ENCODE measurements at places on chromosomes 1 and 21. TPM values are rescaled to one million over a fixed set of nuclear protein-coding genes. Genes with fewer than 3 reads are reported as not detected.

- no peak overlapping the region for H3K4me3 ChIP-seq
- no peaks in the 10 kb centered on the region for H3K27me3 ChIP-seq
- no peak overlapping the region for H3K27ac ChIP-seq
- no peaks in the 10 kb centered on the region for H3K4me1 ChIP-seq
- no peaks in the 10 kb centered on the region for H3K36me3 ChIP-seq
- no peak for DNase-seq
Measured at GRCh38 chr1:178118524-178118923, 24.6 kb downstream of the RASAL2 start.

NUP210L gene
- total RNA-seq, result not detected

DNA sequence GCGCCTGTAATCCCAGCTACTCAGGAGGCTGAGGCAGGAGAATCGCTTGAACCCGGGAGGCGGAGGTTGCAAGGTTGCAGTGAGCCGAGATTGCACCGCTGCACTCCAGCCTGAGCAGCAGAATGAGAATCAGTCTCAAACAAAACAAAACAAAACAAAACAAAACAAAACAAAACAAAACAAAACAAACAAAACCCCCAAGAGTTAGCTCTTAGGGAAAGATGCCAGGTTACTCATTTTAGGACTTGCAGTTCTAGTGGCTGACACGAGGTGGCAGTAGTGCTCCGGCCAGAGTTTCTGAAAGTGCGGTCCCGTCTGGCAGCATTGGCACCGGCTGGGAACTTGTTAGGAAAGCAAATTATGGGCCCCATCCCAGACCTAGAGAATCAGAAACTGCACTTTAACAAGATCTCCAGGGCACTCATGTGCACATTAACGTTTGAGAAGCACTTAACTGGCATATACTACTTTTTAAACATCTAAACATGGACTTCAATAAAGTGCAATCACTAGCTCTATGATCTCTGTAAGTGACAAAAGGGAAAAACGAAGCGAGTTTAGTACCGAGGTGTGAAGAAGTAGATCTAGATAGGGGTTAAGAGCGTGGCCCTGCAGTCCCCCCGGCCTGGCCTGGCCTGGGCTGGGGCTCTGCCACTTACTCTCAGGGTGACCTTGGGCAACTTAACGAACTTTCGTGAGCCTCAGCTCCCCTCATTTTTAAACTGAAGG, 41.9 kb upstream of the TNFRSF1B start:
- H3K27me3 ChIP-seq, result peaks cover 4% of the 10 kb centered on the region
- DNase-seq, result peak; percentile 72
- H3K27ac ChIP-seq, result peak overlapping the region; percentile 72
- H3K4me3 ChIP-seq, result no peak overlapping the region
- no peaks in the 10 kb centered on the region for H3K36me3 ChIP-seq
- peaks cover 59% of the 10 kb centered on the region for H3K4me1 ChIP-seq

CD1E gene
- not detected for total RNA-seq

CLCA4 gene
- total RNA-seq, result not detected

CFHR3 gene
- not detected for total RNA-seq

BTBD19 gene
- 6.0 TPM for total RNA-seq

RAP1GAP gene
- total RNA-seq, result 1.3 TPM

- H3K36me3 ChIP-seq, result peaks cover 39% of the 10 kb centered on the region
- no peak for DNase-seq
- H3K4me1 ChIP-seq, result peaks cover 28% of the 10 kb centered on the region
- no peaks in the 10 kb centered on the region for H3K27me3 ChIP-seq
- no peak overlapping the region for H3K4me3 ChIP-seq
Measured at GRCh38 chr1:236808005-236808404, 12.9 kb downstream of the MTR start.

GRCh38 chr1:198598796-198599321, 40.0 kb upstream of the PTPRC start:
- H3K27me3 ChIP-seq, result no peaks in the 10 kb centered on the region
- peak overlapping the region; percentile 16 for H3K4me3 ChIP-seq
- peak overlapping the region; percentile 86 for H3K27ac ChIP-seq
- DNase-seq, result no peak

BGLAP gene
- total RNA-seq, result 2.2 TPM

- H3K27me3 ChIP-seq, result peaks cover 40% of the 10 kb centered on the region
- DNase-seq, result no peak
- H3K4me3 ChIP-seq, result no peak overlapping the region
- H3K36me3 ChIP-seq, result no peaks in the 10 kb centered on the region
Measured at GRCh38 chr1:32878183-32878582, 7.5 kb upstream of the FNDC5 start.

DNA sequence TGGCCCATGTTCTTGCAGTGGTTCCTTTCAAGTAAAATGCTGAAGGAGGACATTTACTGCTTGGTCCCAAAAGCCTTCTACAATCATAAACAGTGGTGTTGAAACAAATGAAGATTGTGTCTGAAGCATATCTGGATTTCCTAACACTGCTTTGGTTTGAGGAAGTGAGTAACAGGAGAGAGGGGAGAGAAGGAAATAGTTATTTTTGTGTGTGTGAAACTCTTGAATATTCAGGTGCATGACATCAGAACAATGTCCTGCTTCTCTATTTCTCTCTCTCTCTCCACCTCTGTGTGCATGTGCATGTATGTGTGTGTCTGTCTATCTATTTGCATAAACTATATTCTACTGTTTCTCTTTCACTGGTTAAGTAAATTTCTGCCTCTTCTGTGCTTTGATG, 61.4 kb upstream of the TNFSF18 start:
- no peak overlapping the region for H3K4me3 ChIP-seq
- DNase-seq, result no peak
- H3K36me3 ChIP-seq, result peaks cover 5% of the 10 kb centered on the region
- no peaks in the 10 kb centered on the region for H3K27me3 ChIP-seq

DNA sequence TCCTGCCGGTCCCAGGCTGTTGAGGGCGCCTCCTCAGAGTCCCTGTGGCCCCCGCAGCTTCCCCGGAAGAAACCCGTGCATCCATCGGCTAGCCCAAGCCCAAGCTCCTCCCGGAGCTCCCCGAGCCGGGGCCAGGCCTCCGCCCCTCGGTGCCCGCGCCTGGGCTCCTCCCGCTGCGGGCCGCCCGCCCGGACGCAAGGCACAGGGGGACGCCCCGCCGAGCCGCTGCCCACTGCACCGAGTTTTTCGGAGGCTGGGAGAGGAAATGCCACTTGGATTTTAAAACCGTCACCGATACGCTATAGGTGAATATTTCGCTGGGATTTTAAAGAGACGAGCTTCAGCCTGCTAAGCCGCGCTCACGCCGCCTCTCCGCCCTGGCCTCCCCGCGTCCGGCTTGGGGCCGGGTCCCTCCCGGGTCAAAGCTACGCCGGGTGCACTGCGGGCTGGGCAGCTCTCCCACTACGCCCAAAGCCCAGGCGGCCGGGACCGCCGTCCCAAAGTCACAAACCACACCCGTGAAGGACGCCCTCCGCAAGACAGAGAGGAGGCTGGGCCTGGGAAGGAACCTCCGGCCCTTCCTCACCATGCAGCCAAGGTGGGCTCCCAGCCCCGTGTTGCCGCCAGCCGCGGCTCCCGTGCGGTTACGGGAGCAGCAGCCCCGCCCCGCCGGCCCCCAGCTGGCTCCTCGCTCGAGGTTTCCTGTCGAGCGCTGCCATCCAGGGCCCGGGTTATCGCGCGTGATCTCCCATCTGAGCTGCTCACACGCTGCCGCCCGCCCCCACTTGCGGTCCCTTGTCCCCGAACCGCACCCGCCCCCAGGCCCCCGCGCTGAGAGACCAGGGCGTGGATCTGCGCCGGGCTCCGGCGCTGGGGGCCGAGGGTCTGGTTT, 63.2 kb downstream of the CD247 start:
- peak overlapping the region; percentile 79 for H3K27ac ChIP-seq
- peak; percentile 83 for DNase-seq
- no peaks in the 10 kb centered on the region for H3K27me3 ChIP-seq
- peaks cover 35% of the 10 kb centered on the region for H3K36me3 ChIP-seq
- H3K4me1 ChIP-seq, result peaks cover 60% of the 10 kb centered on the region
- peak overlapping the region; percentile 78 for H3K4me3 ChIP-seq

DNA sequence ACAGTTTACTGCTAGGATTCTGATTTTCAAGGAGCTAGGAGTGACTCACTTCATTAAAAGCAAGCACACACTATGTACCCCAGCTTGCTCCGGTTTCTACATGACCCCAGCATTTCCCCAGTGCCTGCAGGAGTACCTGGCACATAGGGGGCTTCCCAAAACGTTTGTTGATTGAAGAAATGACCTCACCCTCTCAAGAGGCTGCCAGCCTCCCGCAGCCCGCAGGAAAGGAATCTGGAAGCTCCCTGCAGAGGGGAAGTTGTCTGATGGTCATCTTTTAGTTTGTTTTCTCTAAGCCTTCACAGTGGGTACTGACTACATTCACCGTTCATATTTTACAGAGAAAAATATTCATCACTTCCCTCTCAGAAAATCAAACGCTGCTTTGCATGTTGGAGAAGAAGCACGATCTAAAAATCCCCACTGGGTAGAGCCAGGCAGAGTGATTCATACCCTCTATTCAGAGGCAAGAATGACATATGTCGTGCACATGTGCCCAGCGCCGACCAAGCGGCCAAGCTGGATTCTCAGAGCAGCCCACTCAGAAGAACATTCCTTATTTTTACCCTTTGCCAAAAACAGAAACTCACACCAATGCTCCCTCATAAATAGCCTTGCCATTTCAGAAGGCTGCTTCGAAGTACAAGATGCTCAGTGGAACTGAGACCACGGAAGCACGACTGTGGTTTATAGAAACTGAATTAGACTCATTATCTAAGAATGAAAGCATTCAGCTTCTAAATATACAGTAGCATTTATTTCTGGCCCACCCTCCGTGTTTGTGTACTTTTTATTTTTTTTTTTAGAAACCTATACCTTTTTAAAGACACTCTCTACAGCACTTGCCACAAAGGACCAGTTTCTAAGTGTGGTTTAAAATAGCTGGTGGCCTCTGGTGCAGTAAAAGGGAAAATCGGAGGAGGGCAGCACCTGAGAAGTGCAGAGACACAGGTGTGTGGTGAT, 143.2 kb downstream of the MIS18A start:
- H3K4me1 ChIP-seq, result no peaks in the 10 kb centered on the region
- H3K36me3 ChIP-seq, result no peaks in the 10 kb centered on the region
- no peak overlapping the region for H3K27ac ChIP-seq
- DNase-seq, result no peak

DNA sequence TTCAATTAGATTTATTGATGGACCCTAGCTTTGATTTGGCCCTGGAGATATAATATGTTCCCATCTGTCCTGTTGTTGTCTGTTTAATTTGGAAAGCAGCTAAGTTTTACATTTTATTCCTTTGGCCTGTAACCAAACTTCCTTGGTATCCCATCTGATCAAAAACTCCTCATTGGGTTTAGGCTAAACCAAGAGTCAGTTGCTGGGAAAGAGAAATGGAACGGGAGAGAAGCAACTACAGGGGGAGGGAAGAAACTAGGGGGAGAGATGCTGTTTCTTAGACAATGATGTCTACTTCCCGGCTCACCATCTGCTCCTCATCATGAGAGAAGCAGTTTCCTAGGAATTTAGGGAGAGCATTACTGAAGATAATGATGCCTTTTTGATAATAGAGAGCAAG, 141.8 kb downstream of the SYT2 start:
- no peak overlapping the region for H3K27ac ChIP-seq
- H3K27me3 ChIP-seq, result no peaks in the 10 kb centered on the region
- H3K4me1 ChIP-seq, result peaks cover 11% of the 10 kb centered on the region
- H3K36me3 ChIP-seq, result peaks cover 3% of the 10 kb centered on the region

TOMM20 gene
- 150 TPM for total RNA-seq

DNA sequence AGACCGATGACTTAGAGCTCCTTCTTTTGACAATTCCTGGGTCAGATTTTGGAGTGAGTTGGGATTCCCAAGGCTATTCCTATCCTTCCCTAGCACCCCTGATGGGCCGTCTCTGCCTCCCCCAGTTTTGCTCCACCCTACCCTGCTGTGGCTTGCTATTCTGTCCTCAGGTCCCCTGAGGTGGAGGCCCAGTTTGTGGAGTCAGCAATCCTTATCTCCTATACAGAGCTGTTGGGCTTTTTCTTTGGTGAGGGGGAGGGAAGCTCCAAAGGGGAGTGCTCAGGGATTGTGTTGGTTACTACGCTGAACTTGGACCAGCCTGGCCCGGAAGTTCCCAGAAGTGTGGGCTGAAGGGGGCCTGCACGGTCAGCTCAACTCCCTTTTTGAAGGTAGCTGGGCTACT, 7.6 kb downstream of the SESN2 start:
- DNase-seq, result no peak
- H3K4me1 ChIP-seq, result peaks cover 10% of the 10 kb centered on the region
- no peak overlapping the region for H3K4me3 ChIP-seq
- no peaks in the 10 kb centered on the region for H3K27me3 ChIP-seq

DNA sequence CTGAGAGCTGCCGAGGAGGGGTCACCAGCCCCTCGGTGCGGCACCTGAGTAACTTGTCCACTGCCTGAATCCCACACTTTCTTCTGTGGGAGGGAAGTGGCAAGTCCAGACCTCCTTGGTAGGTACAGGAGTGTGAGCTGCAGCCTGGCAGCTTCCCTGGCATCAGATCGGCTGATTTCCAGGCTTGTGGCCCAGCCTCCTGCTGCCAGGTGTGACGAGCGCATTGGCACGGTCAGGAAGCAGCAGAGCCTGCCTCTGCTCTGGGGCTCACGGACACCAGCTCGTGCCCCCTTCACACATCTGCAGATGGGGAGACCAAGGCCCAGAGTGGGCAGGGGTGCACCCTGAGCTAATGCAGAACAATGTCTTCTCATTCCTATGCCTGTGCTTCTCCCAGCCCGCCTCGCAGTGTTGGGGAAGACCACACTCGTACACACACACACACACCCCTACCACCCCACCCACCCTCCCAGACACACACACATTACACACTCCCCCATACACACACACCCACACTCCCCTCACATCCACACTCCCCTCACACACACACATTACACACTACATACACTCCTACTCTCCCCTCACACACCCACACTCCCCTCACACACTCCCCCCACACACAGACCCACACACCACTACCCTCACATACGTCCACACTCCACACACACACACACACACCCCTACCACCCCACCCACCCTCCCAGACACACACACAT, 33.1 kb upstream of the SELENON start:
- H3K27ac ChIP-seq, result peak overlapping the region; percentile 47
- H3K27me3 ChIP-seq, result no peaks in the 10 kb centered on the region
- no peak overlapping the region for H3K4me3 ChIP-seq
- no peak for DNase-seq
- H3K36me3 ChIP-seq, result peaks cover 2% of the 10 kb centered on the region

PANK4 gene
- total RNA-seq, result 34.3 TPM

OR2W3 gene
- not detected for total RNA-seq

GRCh38 chr1:198361237-198361767, 179.2 kb downstream of the ATP6V1G3 start:
- H3K27me3 ChIP-seq, result no peaks in the 10 kb centered on the region
- no peak for DNase-seq
- H3K27ac ChIP-seq, result no peak overlapping the region
- H3K4me1 ChIP-seq, result no peaks in the 10 kb centered on the region
- H3K36me3 ChIP-seq, result no peaks in the 10 kb centered on the region

- no peak overlapping the region for H3K4me3 ChIP-seq
- H3K27me3 ChIP-seq, result no peaks in the 10 kb centered on the region
- no peaks in the 10 kb centered on the region for H3K36me3 ChIP-seq
- H3K27ac ChIP-seq, result no peak overlapping the region
- no peak for DNase-seq
Measured at GRCh38 chr1:177069490-177069889, 95.0 kb downstream of the ASTN1 start.

Measured in activated naive CD8-positive, alpha-beta T cell treated with anti-CD3 and anti-CD28 coated beads for 36 hours (primary cell).